Calu3 (cell line): ENCODE measurements at places on chromosomes 6 and 20.
A peak's percentile ranks its signal among the peaks of the same experiment; 100 is the strongest.

DNA sequence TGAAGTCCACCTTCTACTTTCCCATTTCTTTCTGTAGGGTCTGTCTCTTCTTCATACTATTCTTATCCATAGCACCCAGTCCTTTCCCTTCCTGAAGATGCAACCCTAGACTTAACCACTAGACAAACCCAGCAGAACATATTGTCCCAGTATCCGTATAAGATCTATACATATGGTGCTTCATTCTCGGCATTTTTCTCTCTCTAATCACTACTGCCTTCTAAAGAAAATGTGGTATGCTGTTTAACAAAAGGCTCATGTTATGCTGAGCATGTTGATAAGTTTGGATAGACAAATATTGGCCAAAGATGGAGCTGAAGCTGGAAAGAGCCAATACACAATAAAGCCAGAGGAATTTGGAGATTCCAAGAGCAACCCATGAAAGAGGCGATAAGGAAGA, 212.6 kb downstream of the MAFB start:
- H3K4me3 ChIP-seq: no peak overlapping the region
- no peak for DNase-seq
- no peaks in the 10 kb centered on the region for H3K4me1 ChIP-seq

DNA sequence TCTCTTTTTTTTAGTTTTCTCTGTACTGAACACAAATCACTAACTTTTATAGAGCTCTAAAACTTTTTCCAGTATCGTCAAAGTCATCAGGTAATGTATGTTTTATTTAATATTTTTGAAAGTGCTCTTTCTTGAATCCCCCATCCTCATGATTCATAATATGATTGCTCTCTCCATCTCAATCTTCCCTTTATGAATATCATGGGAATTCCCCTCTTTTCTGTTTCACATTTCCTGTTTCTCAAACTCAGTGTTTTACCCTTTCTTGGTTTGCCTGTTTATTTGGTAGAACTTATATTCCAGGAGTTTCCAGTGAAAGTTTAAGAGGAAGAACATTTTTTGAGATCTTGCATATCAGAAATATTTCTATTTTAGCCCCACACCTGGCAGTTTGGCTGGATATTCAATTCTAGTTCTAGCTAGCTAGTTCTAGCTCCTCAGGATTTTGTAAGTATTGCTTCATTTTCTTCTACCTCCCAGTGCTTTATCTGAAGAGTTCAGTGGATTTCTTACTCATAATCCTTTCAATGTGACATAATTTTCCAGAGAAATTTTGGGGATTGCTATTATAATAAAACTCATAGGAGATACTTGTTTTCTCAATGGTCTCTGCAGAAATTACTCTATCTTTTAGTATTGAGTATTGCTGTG, 6.1 kb upstream of the C6orf58 start:
- H3K27me3 ChIP-seq: no peaks in the 10 kb centered on the region
- peak overlapping the region; percentile 23 for H3K27ac ChIP-seq
- H3K4me1 ChIP-seq: peaks cover 32% of the 10 kb centered on the region
- no peaks in the 10 kb centered on the region for H3K36me3 ChIP-seq
- no peak for DNase-seq
- H3K4me3 ChIP-seq: peak overlapping the region; percentile 8

GRCh38 chr6:106511288-106512047, 117.8 kb downstream of the RTN4IP1 start:
- H3K4me3 ChIP-seq: peak overlapping the region; percentile 89
- H3K4me1 ChIP-seq: peaks cover 2% of the 10 kb centered on the region
- H3K36me3 ChIP-seq: peaks cover 60% of the 10 kb centered on the region
- H3K27ac ChIP-seq: peak overlapping the region; percentile 73
- peak; percentile 46 for DNase-seq
- H3K27me3 ChIP-seq: no peaks in the 10 kb centered on the region

- H3K27ac ChIP-seq: no peak overlapping the region
- H3K36me3 ChIP-seq: peaks cover 12% of the 10 kb centered on the region
- no peaks in the 10 kb centered on the region for H3K27me3 ChIP-seq
- H3K4me1 ChIP-seq: peaks cover 12% of the 10 kb centered on the region
- H3K4me3 ChIP-seq: no peak overlapping the region
These were observed 246.8 kb downstream of the ARID1B start for GRCh38 chr6:157023958-157024357.

DNA sequence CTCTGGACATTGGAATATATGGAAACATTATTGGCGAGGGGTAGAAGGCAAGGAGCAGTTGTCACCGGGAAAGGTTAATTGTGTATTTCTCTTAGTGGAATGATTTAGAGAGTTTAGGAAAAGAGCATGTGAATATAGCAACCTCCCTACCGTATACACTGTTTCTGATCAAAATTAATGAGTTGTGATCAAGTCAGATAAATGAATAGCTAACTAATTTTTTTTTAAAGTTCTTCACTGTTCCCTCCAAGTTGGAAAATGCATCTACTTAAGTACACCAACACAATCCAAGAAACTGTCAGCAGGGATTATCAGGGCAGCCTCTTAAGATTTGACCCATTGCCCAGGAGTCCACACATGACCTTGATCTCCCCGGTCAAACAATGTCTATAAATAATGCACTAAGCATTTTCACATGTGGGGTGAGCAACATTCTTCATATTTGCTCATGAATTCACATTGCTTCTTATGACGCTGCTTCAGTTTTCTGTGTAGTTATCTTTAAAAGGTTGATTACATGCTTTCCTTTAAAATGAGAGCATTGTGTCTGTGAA, 680.8 kb upstream of the NRSN1 start:
- H3K4me1 ChIP-seq: no peaks in the 10 kb centered on the region
- no peak overlapping the region for H3K4me3 ChIP-seq
- H3K36me3 ChIP-seq: no peaks in the 10 kb centered on the region
- no peak for DNase-seq

GRCh38 chr6:70380252-70380651, 33.1 kb upstream of the FAM135A start:
- H3K4me1 ChIP-seq: peaks cover 40% of the 10 kb centered on the region
- H3K36me3 ChIP-seq: no peaks in the 10 kb centered on the region
- no peak for DNase-seq
- peak overlapping the region; percentile 43 for H3K27ac ChIP-seq
- no peaks in the 10 kb centered on the region for H3K27me3 ChIP-seq
- H3K4me3 ChIP-seq: peak overlapping the region; percentile 54

GRCh38 chr6:45892196-45892595, 123.5 kb downstream of the CLIC5 start:
- no peak for DNase-seq
- H3K36me3 ChIP-seq: no peaks in the 10 kb centered on the region
- no peaks in the 10 kb centered on the region for H3K4me1 ChIP-seq
- H3K27ac ChIP-seq: no peak overlapping the region
- peaks cover 48% of the 10 kb centered on the region for H3K27me3 ChIP-seq

DNA sequence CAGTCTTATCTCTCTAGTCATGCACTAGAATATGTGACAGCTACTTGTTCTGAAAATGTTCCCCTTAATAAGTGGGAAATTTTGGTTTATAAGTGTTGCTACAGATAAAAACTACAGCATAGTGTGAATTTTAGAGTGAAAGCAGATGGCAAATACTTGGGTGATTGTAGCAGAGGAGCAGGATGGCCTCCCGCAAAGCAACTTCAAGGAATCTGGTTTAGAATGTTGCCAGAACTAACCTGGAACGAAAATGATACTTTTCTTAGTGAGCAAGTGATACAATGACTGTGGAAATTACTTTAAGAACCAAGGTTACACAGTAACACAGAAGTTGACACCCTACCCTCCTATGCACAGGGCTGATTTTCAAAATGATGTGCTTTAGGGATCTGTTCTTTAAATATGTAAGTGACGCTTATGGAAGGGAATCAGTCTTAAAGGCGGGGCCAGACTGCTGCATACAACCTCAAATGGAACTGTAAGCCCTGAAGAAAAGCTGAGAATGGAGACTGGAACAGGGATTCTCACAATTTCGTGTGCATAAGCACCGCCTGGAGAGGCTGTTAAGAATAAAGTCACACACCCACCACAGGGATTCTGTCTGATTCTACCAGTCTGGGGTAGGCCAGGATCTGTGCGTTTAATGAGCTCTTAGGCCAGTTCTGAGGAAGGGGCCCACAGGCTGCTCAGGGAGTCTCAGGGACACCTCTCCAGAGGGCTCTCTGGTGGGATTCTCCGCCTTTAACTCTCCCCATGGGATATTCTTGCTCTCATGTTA, 97.9 kb downstream of the FYN start:
- no peak for DNase-seq
- H3K4me1 ChIP-seq: peaks cover 38% of the 10 kb centered on the region
- H3K4me3 ChIP-seq: no peak overlapping the region
- no peaks in the 10 kb centered on the region for H3K27me3 ChIP-seq

- no peak overlapping the region for H3K27ac ChIP-seq
- H3K36me3 ChIP-seq: no peaks in the 10 kb centered on the region
- DNase-seq: no peak
- no peaks in the 10 kb centered on the region for H3K27me3 ChIP-seq
These were observed 66.9 kb downstream of the CARMIL1 start for GRCh38 chr6:25346064-25346463.

DNA sequence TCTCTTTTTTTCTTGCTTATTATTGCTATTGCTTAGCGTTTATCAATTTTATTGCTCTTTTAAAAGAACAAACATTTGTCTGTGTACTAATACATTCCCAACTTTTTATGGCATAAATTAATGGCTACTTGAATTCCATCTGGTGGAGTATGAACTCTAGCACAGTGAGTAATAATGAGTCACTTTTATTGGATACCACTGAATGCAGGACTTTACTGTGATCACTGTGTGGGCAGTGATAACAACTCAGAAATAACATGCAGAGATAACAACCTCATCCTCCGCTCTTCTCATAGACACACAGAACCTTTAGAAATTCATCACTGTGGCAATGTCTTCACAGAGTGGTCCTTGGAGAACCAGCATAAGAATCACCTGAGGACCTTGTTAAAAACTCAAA, 174.9 kb upstream of the PRND start:
- H3K36me3 ChIP-seq: no peaks in the 10 kb centered on the region
- no peak overlapping the region for H3K4me3 ChIP-seq
- H3K27me3 ChIP-seq: peaks cover 25% of the 10 kb centered on the region
- no peak for DNase-seq
- peaks cover 28% of the 10 kb centered on the region for H3K4me1 ChIP-seq

GRCh38 chr6:158457616-158458278, 102.1 kb upstream of the TMEM181 start:
- H3K36me3 ChIP-seq: peaks cover 10% of the 10 kb centered on the region
- no peak for DNase-seq
- H3K4me3 ChIP-seq: no peak overlapping the region

DNA sequence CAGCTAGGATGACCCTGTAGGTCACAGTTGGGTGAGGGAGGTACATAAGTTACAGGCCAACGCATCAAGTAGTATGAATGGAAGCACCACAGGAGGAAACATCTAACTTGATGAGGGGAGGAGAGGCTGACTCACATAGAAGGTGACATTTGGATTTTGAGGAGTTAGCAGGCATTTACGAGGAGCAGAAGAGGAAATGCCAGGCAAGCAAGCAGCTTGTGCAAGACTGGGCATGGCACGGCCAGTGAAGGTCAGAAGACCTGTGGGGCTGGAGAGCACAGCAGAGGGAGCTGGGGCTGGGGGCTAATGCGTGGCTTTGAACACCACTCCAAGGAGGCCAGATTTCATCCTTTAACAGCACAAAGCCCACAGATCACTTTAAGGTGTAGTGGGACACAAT, 37.8 kb downstream of the MUC22 start:
- no peak overlapping the region for H3K4me3 ChIP-seq
- DNase-seq: no peak
- H3K4me1 ChIP-seq: peaks cover 6% of the 10 kb centered on the region
- H3K27me3 ChIP-seq: peaks cover 14% of the 10 kb centered on the region

GRCh38 chr6:148577687-148578488, 168.9 kb upstream of the UST start:
- no peak overlapping the region for H3K27ac ChIP-seq
- H3K4me1 ChIP-seq: no peaks in the 10 kb centered on the region
- H3K27me3 ChIP-seq: no peaks in the 10 kb centered on the region
- no peak overlapping the region for H3K4me3 ChIP-seq
- H3K36me3 ChIP-seq: no peaks in the 10 kb centered on the region

DNA sequence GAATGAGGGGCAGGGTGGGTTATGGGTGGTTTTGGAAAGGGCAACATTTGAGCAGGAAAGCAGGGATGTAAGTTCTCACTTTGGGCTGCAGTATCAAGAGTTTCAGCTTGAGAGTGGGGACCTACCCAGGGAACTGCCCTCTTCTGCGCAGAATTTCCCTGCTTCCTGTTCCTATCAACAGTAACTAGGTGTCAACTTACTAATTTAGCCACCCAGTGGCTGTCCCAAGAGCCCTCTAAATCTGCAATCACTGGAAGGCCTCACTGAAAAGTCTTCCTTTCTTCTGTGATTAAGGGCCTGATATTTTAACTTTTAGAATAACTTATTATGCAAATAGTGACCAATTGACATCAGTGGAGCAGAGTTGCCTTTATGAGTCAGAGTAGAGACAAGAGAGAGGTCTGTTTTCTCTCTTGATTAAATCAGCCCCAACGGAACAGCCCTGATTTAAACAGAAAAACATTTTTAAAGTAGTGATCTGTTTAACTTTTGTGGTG, 118.2 kb upstream of the RIPOR2 start:
- H3K27ac ChIP-seq: no peak overlapping the region
- H3K4me3 ChIP-seq: no peak overlapping the region
- H3K4me1 ChIP-seq: peaks cover 12% of the 10 kb centered on the region
- no peak for DNase-seq

DNA sequence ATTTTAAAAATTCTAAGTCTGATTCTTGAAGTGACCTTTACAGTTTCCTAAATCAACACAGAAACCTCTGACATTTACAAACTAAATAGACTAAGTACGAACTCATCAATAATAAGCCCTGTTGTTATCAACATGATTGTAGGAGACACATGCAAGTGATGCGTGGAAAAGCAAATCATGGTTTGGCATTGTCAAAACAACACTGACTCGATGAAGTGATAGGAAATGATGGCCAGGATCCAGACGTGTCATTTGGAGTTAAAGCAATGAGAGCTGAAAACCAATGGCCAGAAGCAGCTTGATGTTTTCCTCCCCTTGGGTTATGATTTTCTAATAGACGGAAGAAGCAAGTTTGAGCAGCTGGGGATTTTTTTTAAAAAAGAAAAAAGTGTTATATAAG, 117.4 kb upstream of the FAM184A start:
- H3K27me3 ChIP-seq: no peaks in the 10 kb centered on the region
- peaks cover 19% of the 10 kb centered on the region for H3K4me1 ChIP-seq
- no peak for DNase-seq
- H3K27ac ChIP-seq: no peak overlapping the region
- H3K36me3 ChIP-seq: no peaks in the 10 kb centered on the region

GRCh38 chr6:110652520-110652919, 162.7 kb downstream of the CDK19 start:
- H3K4me3 ChIP-seq: no peak overlapping the region
- DNase-seq: no peak
- peaks cover 25% of the 10 kb centered on the region for H3K4me1 ChIP-seq
- no peak overlapping the region for H3K27ac ChIP-seq
- H3K36me3 ChIP-seq: no peaks in the 10 kb centered on the region

DNA sequence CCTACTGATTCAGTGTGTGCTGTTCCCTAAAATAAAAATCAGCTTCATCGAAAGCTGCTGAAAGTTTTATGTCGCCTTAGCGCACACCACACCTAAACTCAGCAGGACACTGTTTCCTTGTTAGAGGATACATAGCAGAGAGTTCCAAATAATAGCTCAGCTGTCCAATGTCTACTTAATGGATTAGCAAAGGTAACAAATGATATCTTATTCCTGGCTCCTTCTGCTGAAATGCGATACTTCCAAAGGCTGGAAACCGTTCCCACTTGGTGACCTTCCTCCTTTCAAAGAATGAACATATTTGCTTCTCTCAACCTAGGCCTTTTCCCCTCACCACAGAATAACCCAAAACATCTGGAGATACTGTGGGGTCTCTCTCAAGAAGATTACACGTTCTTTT, 189.5 kb upstream of the GMDS start:
- peaks cover 34% of the 10 kb centered on the region for H3K4me1 ChIP-seq
- H3K27me3 ChIP-seq: no peaks in the 10 kb centered on the region
- H3K27ac ChIP-seq: peak overlapping the region; percentile 60
